Stomach (tissue), 19 donors: ENCODE measurements at places on chromosomes 7 and 10. TPM values are rescaled to one million over a fixed set of nuclear protein-coding genes. Genes with fewer than 3 reads are reported as not detected.
A peak's percentile ranks its signal among the peaks of the same experiment; 100 is the strongest.

Gene NSUN6
- 29.2 TPM for total RNA-seq

Gene ZC3HAV1
- total RNA-seq = 34.3 TPM

Gene MSMB
- 41.6 TPM for total RNA-seq

Gene ZNF3
- total RNA-seq = 42.0 TPM

Gene SLC18A3
- not detected for total RNA-seq

Gene TRUB1
- 27.0 TPM for total RNA-seq

Gene INMT
- 27.2 TPM for total RNA-seq

DNA sequence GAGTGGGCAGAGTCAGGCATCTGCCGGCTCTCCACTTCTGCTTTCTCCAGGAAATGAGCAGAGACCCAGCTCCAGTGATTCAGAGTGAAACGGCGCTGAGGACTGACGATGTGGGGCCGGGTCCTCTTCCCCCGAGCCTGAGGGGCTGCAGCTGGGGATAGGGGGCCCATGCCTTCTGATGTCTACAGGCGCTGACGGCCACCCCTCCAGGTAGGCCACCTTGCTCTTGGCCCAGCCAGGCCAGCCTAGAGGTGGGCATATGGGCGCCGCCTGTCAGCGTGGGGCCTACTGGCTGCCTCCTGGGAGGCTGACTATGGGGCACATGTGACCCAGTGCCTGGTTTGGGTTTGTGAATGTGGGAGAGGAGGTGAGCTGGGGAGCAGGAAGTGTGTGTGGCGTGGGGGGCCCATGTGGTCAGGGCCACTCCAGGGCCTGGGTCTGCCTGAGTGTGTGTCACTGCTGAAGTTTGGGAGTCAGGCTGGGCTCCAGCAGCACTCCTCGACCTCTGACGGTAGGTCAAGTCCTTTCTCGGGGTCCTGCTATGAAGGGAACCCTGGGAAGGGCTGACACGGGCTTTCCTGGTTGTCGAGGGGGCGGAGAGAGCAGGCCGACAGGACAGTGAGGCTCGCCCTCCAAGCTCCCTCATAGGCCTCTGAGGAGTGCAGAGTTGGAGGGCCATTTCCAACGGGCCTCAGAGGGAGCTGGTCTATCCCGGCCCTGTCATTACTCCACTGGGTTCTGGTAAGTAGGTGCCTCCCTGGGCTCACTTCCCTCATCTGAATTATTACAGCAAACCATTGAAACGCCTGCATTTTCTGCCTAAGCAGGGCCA lies at the start of gene WDFY4:
TSS of gene WDFY4 (plus strand) at position 82 of the 832 bp plus-strand sequence. CDS start 24,860 bp downstream, outside the sequence.
- DNase-seq = peak; percentile 30

- no peak for DNase-seq
These were observed 64.8 kb downstream of the THSD7A start for GRCh38 chr7:11767148-11767547.

- DNase-seq = no peak
These were observed 62.0 kb upstream of the AKR1E2 start for GRCh38 chr10:4763960-4764428.

DNA sequence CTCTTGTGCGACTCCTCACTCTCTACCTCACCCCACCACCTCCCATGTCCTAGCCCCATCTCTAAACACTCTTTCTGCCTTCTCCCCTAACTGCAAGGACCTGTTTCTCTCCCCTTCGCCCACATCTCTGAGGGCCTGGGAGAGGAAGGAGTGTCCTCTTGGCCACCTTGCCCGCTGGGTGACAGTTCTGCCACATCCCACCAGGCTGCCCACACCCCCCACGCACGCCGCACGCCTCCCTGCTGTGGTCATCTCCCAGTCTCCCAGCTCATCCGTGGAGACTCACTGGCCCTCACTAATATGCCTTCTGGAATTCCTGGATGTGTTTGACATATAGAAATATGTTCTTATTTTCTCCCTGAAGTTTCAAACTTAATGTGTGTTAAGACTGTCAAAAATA lies 48.5 kb downstream of the GRB10 start:
- no peak for DNase-seq

DNA sequence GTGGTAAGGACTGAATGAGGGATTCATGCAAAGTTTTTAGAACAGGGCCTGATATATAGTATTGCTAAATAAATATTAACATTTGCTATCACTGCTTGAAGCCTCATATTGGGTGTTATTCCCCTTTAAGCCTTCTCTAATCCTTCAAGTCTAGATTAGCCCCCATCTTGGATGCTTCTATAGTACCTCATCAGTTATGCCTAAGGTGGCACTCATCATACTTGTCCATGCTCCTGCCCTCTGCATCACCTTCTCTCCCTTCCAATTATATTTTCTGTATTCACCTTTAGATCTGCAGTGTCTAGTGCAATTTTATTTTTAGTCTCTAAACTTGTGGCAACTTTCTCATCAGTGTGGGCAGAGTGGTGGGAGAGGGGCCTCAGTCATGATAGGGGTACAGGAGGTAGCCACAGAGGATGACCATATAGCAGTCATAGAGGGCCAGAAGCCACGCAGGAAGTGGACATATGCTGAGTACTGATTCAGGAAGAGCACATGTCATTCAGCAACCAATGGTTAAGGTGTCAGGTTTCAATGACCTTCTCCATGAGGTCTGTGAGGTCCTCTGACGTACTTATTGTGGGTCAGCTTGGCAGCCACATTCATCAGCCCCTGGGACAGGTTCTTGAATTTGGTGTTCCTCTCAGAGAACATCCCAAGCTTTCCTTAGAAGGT lies 2.5 kb downstream of the ENTPD1 start:
- no peak for DNase-seq

GRCh38 chr7:103640031-103640779 lies 194.2 kb upstream of the SLC26A5 start:
- no peak for DNase-seq

GRCh38 chr10:75648854-75649253 lies 217.4 kb downstream of the LRMDA start:
- DNase-seq = no peak

DNA sequence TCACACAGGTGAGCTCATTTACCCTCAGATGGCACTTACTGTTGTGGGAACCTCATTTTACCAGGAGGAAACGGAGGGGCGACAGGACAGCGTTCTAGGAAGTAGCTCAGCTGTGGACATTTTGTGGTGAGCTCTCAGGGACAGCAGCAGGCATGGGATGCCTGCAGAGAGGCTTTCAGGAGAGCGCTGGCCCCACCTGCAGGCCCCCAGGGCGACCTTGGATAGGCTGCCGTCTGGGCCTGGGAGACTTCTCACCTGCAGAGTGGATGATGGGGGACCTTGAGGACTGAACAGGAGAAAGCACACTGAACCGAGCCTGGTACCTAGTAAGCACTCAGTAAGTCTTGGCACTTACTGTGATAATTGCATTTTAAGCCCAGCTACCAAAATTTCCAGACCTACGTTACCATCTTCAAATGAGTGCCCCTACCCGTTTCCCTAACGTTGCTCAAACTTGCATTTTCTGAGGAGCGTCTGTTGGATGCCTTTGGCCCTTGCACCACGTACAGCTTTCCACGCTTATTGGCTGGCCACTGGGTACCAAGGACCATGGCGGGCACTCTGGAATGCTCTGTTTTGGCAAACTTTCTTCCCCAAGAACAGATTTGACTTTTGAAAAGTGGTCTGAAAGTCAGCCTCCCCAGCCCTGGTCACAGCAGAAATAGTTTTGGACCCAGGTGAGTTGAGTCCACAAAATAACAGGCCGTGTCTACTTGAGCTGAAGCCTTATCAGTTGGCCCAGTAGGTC lies 223.4 kb downstream of the EBF3 start:
- no peak for DNase-seq

GRCh38 chr7:800692-801091 lies 31.6 kb upstream of the SUN1 start:
- DNase-seq = no peak

GRCh38 chr7:50502947-50503346 lies 52.8 kb upstream of the FIGNL1 start:
- no peak for DNase-seq

DNA sequence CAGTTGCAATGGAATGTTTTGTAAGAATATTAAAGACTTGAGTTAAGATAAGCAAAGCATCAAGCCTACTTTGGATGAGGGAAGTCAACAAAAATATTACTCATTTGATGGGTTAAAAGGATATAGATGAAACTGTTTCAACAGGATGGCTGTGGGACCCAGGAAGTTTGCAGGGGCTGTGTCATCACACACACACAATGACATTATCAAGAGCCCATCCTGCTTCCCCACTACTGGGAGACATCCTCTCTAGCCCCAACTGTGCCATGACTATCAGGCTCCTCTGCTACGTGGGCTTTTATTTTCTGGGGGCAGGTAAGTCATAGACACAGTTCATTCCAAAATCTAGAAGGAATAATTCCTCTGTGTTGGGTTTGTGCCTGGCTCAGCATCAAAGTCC lies 78.8 kb upstream of the PRSS1 start:
- DNase-seq = no peak

- DNase-seq = no peak
These were observed 41.0 kb upstream of the EMX2 start for GRCh38 chr10:117501460-117502035.

DNA sequence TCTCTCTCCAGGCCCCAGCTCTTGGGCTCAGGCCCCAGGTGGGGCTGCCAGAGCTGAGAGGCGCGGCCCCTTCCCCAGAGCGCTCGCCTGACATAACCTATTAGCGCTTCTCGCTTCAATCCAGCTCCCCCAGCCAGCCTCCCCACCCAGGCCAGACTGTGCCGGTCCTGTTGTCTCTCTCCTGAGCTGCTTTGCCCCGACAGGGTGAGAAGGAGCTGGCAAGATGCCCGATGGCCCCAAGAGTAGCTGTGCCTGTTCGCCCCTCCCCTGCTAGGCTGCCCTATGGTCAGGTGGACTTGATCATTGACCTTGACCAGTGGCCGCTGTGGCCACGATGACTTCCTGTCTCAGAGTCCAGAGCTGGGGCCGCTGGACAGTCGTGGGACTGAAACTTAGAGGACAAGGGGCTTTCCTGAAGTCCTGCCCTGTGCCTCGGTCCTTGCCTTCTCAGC lies 9.1 kb downstream of the TMEM270 start:
- DNase-seq = no peak

DNA sequence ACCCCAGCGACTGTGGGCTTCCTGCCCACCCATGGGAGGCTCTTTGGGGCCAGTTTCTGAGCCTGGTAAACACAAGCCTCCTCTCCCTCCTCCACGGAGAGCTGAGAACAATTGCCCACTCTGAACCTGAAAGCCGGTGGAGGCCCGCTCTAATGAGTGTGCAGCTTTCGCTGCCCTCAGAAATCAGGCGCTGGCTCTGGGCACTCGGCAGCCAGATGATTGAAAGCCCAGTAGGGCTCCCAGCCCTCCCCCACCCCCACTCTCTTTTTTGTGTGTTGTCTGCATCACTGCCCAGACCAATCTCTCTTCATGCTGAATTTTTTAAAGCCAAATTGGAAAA lies 438.9 kb downstream of the RPS24 start:
- DNase-seq = no peak

DNA sequence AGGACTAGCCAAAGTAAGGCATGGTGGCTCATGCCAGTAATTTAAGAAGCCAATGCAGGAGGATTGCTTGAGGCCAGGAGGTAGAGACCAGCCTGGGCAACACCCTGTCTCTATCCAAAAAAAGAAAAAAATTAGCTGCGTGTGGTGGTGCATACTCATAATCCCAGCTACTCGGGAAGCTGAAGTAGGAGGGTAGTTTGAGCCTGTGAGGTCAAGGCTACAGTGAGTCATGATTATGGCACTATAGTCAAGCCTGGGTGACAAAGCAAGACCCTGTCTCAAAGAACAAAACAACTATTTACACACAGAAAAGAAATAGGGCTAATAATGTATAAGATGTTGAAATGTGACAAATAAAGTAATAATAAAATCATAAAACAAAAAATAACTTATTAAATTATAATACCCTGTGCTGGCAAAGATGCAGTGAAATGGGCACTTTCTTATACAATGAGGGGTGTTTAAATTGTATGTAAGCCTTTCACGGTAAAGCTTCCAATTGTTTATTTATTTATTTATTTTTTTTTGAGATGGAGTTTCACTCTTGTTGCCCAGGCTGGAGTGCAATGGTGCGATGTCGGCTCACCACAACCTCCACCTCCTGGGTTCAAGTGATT lies 175.2 kb downstream of the TPST1 start:
- DNase-seq = no peak

DNA sequence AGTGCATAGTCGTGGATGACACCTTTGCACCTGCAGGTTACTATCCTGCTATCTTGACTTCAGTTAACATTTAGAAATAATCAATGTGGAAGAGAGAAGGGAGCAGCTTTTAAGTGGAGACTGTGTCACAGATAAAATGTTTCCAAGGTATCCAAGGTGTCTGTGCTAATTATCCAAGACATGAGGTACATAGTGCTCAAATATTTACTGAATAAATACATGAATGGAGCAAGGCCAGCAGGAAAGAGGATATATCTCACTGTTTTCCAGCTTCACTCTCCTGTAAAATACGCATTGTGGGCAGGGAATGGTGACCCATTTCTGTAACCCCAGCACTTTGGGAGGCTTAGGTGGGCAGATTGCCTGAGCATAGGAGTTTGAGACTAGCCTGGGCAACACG lies 552.4 kb downstream of the PHTF2 start:
- DNase-seq = no peak

- DNase-seq = no peak
These were observed 47.3 kb upstream of the OIT3 start for GRCh38 chr10:72846238-72846637.

DNA sequence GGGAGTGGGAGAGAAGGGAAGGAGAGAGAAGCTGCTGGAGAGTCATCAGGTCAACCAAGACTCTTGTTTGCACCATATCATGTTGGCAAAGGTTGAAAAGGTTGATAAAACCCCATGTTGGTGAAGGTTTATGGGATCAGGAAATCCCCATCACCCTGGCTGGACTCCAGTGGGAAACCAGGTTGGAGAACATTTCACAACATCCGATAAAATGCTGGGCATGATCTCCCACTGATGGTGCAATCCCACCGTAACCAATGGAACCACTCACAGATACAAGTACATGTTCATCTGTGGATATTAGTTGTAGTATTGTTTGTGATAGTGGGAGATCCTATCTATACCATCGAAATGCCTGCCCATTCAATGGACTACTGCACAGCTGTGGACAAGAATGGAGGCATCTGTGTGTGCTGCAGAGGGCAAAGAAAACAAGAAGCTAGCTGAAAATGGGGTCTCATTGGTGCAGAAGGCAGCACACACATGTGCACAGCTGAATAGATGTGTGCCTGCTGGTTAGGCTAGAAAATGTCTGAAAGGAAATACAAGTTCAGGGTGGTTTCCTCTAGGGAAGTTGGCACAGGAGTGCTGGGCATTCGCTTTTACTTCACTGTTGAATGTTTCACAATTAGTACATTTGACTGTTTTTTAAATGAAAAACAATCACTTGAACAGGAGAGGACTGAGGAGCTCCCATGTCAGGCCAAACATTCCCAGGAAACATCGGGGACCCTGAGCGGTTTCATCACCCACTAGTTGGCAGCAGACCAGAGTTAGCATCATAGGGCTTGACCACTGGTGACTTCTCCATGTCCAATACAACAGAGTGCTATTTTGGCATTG lies 80.4 kb upstream of the MGMT start:
- DNase-seq = no peak

GRCh38 chr10:121559326-121560026 lies 38.8 kb downstream of the FGFR2 start:
- DNase-seq = no peak

DNA sequence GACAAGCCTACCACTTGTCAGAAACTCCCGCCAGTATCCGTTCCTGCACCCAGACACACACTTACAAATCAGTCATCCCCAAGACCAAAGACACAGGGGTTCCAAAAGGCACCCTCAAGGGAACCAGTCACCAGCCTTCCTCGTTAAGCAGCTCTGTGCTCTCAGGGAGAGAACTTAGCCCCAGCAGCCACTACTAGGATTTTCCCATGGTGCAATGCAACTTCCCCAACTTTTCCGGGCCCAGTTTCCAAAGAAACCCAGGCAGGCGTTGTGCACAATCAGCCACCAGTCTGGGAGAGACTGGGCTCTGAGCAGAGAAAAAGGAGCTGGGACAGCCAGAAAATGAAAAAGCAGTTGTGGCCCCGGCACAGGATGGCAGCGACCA lies 1.2 kb downstream of the DLG5 start:
- peak; percentile 75 for DNase-seq
